ENCODE measurements at places on chromosomes 7 and 10.

GRCh38 chr10:24953675-24954074 is 1.3 kb upstream of the PRTFDC1 start:
- DNase-seq = no peak

- no peak for DNase-seq
Measured at GRCh38 chr7:43071604-43072003, 40.8 kb upstream of the HECW1 start.

DNA sequence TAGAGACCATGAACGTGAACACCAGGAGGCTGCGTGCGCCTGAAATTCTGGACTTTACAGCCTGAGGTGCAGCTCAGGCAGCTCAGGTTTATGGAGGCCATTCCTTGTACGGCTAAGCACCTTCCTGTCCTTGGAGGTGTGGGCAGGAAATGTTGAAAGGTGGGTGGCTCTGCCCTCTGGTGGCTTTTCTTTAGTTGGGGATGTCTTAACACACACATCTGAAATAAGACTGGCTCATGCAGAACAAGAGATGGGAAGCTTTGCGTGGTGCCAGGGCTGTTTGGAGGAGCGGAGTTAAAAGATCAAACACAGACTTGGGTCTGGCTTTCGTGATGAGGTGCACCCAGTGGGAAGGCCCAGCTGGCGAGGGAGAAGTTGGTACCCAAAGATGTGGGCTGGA is 64.1 kb downstream of the DOCK1 start:
- DNase-seq = no peak

- no peak for DNase-seq
Measured at GRCh38 chr7:139099172-139099947, 10.2 kb downstream of the ZC3HAV1 start.

DNA sequence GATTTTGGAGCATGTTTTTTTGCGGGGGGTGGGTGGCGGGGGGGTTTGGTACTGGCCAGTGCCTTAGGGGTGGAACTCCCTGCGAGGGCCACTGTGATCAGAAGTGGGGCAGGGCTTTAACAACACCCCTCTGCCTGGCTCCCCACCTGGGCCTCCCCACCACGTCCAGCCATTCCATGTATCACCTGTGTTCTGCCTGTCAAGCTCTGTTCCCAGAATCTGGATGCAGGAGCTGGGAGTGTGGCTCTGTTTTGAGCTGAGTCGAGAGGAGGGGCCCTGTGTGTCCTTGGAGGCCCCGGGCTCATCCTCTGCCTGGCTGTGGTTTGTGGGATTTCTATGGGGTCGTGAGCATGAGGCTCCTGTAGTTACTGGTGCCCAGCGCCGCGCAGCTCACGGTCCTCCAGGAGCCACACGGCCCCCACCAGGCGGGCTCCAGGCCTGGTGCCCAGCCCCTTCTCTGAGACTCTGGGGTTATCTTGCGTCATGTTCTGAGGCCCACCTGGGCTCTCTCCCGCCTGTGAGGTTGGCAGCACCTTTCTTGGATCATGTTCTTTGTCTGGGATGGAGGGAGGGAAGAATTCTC is 29.6 kb downstream of the PFKFB3 start:
- no peak for DNase-seq

DNA sequence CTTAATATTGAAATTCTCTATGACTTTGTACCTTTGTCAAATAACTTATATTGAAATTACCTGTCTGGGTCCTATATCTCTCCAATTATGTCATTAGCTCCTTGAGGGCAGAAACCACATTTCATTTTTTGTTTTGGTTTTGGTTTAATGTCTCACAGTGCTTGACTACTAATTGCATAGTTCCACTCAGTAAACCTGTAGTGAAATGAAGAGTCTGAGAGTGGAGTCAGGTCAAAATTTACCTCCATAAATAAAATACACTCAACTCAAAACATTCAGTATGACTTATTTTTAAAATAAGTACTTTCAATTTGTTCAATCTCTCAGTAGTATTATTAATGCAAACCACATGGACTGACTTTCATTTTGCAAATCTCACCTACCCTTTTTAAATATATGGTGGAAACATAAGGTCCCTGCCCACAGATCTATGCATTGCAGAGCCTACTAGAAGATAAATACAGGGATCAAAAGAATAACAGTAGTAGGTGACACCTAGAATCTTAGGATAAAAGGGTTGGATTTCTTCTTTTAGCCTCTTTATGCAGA is 32.5 kb downstream of the PDE1C start:
- no peak for DNase-seq

- no peak for DNase-seq
Measured at GRCh38 chr7:149767068-149767467, 6.3 kb downstream of the ZNF467 start.

DNA sequence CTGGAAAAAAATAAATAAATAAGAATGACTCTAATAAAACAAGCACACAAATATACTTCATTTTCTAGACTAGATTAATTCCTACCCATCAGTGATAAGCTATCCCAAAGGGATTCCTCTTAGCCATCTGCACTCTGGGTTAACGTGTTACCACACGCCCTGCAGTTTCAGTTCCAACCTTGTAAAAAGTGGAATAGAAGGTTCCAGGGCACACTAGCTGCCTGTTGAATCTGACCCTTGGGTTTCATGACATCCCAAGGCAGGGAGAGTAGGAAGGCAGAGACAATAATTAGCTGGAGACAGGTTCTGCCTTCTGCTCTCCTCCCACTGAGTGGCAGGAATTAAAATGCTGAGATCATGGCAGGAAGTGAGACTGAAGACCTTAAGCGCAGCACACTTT is 33.5 kb downstream of the SLC37A3 start:
- peak; percentile 83 for DNase-seq

DNA sequence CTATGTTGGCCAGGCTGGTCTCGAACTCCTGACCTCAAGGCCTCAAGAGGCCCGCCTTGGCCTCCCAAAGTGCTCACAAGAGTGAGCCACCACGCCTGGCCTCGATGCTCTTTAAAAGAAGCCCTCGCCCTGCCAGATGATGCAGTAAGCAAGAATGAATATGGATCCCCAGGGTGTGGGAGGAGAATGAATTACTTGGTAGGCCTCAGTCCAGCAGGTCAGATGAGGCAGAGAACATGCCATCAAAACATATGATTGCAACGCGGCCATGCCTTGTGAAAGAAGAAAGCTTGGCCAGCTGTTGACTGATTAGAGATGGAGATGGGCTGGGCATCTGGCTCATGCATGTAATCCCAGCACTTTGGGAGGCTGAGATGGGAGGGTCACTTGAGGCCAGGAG is 68.7 kb downstream of the CAMK1D start:
- no peak for DNase-seq

GRCh38 chr10:18955061-18955460 is 93.5 kb upstream of the MALRD1 start:
- no peak for DNase-seq

DNA sequence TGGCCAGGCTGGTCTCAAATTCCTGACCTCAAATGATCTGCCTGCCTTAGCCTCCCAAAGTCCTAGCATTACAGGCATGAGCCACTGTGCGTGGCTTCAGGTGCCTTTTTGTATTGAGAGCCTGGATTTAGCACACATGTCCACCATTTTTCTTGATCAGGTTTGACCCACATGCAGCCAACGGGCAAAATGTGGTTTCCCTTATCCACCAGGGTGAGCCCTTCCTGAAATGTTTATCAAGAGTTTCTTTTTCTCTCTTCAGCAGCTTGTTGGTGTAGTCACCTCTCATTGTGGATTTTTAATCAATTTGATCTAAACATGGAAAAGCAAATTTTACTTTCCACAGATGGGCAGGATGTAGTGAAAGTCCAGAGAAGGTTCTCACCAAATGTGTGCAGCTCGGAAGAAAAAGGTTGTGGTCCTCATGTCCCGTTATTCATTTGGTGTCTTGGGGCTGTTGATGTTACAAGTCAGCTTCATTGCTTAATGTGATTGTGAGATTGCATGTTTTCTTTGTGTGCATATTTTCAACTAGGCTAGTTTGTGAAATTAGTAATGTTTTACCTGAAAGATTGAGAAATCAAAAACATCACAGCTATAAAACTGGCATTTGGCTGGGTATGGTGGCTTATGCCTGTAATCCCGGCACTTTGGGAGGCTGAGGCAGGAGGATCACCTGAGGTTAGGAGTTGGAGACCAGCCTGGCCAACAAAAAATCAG is 28.9 kb downstream of the GUSB start:
- DNase-seq = no peak

GRCh38 chr7:35334506-35334905 is 80.6 kb upstream of the TBX20 start:
- no peak for DNase-seq

DNA sequence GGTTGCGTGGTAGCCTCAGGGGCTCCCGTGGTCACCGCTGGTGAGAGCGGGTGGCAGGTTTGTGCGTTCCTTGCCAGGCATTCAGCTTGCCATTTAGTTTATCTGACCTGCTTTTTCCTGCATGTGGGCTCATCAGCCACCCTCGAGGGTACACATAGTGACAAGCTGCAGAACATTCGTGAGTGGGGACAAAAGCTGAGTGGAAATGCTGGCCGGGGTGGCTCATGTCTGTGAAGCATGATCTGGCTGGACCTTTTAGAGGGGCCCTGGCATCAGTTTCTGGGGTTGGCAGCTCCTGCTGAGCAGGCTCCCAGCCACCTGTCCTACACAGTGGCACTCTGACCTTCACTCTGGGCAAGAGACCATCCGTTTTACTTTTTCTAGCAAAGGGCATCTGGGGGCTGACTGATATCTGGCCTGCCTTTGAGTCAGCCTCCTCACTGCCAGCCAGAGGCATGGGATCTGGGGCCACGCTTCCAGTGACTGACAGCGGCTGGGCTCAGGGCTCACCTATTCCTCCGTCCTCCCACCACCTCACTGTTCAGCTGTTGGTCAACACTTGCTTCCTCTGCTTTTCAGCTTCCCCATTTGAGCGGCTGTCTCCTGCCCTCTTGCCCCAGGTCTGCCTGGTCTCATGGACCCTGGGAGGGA is 75.0 kb downstream of the LANCL2 start:
- no peak for DNase-seq

DNA sequence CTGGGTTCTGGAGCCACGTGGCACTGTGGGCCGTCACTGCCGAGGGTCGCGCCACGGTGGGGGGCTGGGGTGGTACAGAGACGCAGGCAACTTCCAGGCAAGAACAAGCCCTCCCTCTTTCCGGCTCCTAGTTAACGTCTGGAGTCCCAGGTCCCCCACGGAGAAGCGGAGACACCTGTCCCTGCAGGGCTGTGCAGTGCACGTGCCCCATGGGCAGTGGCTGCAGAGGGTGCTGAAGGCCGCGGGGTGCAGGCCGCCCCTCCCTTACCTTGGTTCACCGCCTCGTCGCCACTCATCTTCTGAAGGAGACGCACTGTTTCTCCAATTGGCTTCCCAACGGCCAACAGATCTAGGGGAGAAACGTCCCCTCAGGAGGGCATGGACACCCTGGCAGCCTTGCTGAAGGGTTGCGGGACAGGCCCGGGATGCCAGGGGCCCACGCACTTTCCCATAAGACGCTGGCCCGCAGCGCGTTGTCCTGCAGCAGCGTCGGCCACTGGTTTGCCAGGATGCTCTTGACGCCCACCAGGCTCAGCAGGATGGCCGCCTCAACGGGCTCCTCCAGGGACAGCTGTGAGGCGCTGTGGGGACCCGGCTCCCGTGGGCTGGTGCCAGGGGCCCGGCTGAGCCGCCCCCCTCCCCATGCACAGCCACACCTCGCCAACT is 24.3 kb upstream of the NKX6-2 start:
- DNase-seq = no peak

- no peak for DNase-seq
Measured at GRCh38 chr7:36188266-36188665, 35.2 kb downstream of the EEPD1 start.

DNA sequence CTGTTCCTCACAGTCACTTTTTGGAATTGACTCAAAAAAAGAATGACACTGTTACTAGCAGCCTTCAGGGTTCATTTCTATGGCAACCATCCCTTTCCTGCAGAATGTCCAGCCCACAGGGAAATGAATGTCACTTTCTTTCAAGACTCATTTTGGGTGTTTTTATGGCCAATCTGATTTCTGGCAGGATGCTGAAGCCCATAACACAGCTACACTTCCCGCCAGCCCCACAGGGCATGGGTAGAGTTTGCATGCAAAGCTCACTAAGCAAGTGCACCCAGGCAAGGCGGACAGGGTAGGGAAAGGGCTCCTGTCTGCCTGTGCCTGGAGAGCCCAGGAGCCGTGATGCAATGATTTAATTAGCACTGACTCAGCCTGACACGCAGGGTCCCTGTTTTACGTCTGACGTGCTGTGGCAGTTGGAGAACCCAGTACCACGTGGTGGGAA is 26.1 kb upstream of the GPAM start:
- DNase-seq = no peak

DNA sequence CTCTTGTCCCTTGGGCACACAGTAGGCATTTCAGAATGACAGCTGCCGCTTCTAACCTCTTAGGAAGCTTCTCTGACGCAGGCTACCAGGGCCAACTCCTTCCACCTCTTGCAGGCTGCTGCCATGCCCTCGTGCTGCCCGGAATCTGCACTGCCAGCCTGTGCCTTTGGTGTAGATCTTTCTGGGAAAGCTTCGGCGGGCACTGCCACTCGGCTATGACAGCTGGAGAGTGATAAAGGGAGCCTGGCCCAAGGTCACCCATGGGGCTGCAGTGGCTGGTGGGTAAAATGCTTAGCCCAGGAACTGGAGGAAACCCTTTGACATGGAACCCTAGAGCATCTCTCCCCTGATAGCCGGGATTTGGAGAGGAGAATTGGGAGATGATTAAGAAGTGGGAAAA is 78.0 kb upstream of the C1QL3 start:
- DNase-seq = no peak

DNA sequence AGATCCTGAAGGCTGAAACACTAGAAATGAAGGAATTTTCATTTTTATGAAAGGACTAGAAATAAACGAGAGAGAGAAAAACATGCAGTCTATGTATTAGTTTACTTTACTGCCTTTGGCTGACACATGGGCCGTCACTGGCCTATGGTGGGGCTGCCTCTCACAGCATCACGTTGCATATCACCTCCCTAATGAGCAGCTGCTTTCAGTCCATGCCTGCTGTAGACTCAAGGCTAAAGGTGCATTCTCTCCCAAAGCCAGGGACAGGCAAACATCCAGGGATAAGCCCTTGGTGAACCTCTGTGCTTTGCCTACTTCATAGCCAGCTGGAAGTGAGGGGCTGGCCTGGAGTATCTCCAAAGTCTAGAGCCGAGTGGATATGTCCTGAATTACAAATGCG is 359.4 kb downstream of the GPAM start:
- DNase-seq = no peak

DNA sequence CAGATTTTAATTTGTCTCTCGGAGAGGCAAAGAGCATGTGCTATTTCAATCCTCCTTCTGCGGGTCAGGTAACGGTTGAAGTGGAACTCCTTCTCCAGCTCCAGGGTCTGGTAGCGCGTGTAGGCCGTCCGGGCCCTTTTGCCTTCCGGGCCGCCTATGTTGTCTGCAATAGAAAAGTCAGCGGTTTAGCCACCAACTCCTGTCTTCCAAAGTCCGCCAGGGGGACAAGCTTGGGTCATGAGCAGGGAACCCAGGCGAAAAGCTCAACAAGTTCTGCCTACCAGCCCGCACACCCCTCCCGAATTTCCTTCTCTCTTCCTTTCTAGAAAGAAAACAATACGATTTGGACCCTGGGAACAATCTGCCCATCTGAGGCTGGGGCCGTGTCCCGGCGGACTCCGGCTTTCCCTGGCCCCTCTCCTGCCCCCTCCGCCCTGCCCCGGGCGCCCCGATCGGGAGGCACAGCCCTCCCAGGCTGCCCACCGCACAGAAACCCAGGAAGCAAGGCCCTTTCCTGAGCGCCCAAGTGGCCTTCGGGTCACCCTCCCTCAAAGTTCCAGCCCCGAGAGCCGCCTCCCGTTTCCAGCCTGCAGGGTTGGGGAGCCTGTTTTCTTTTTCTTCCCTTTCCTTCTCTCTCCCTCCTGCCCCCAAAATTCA is 1.4 kb downstream of the HOXA5 start:
- DNase-seq = no peak

GRCh38 chr7:78099715-78100394 is 301.3 kb downstream of the PHTF2 start:
- no peak for DNase-seq

All from DMS 273 treated with DMSO at 0.1 percent for 48 hours (cell line).